Ureter (tissue), 1 donor: ENCODE measurements at places on chromosomes 12 and 14.

- no peak for DNase-seq
Observed at GRCh38 chr12:53971686-53972085, 1.2 kb upstream of the HOXC11 start.

- DNase-seq = no peak
Observed at GRCh38 chr14:20294636-20295035, 11.1 kb downstream of the TTC5 start.

- no peak for DNase-seq
Observed at GRCh38 chr14:88154926-88155325, 150.0 kb downstream of the GPR65 start.

DNA sequence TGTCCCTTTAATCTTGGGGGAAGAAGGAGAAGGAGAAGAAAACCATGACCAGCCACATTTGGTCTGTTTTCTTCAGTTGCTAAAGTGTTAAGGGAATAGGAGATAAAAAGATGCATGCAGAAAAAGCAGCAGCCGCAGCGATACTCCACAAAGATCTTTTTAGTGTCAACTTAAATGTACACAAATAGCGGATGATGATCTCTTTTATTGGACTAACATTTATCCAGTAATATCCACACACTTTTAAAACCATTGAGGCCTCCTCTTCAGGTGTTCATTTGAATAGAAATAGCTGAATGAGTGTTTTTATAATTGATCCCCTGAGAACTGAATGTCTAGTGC is 83.5 kb downstream of the PAPOLA start:
- no peak for DNase-seq

- no peak for DNase-seq
Observed at GRCh38 chr14:30482276-30482675, 76.7 kb upstream of the G2E3 start.

- peak; percentile 63 for DNase-seq
Observed at GRCh38 chr12:55720071-55720564, at the start of gene RDH5. RDH5 (plus strand) TSS chr12:55720393; CDS start chr12:55721185, 792 bp downstream.

DNA sequence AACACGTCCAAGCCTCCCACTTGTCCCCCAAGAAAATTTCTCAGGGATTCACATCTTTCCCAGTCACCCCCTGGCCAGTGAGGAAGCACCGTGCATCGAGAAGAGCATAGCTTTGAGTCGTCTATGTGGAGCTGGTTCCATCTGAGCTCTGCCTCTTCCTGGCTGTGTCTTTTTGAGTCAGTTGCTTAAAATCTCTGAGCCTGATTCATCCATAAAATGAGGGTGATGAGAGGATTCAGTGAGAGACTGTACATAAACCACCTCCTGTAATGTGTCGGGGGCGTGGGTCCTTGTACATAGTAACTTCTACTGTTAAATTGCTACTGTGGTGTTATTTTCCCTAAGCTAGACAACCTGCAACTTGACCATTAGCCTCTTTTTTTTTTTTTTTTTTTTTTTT is 13.8 kb downstream of the CD9 start:
- DNase-seq = no peak

DNA sequence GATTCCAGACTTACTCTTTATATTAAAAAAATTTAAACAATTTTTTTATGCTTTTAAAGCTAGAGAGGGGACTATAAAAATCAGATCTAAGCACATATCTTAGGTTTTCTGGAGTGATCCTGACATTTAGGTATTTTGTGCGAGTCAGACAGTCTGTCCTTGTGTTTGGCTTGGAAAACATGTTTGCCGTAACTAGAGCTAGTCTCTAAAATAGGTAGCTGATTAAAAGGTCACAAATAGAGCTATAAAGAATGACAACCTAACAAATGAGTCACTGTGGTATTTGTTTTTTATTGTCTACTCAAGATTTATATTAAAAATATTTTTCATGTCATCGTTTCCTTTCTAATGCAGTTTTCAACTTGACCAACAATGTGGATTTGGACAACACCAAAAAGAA is 73.4 kb downstream of the MNAT1 start:
- no peak for DNase-seq

DNA sequence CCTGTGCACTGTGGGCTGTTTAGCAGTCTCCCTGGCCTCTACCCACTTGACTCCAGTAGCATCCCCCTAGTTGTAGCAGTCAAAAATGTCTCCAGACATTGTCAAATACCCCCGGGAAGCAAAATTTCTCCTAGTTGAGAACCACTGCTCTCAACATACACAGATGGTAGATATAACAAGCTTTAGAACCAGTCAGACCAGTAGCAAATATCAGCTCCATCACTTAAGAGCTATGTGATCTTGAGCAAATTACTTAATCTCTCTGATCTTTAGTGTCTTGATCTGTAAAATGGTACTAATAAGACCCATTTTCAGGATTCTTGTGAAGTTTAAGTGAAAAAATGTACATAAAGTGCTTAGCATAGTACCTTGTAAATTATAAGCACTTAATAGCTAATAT is 96.2 kb downstream of the DUSP6 start:
- DNase-seq = no peak

GRCh38 chr12:55933169-55933798 is 2.3 kb downstream of the DGKA start:
- peak; percentile 79 for DNase-seq

- no peak for DNase-seq
Observed at GRCh38 chr14:39580696-39581095, 148.5 kb upstream of the FBXO33 start.

- DNase-seq = no peak
Observed at GRCh38 chr14:30551460-30551859, 7.5 kb upstream of the G2E3 start.

- no peak for DNase-seq
Observed at GRCh38 chr12:55742719-55743405, at the start of gene GDF11. GDF11 (plus strand) TSS chr12:55743122; CDS start chr12:55743317, 195 bp downstream.

GRCh38 chr12:58296863-58297262 is 355.5 kb downstream of the ATP23 start:
- no peak for DNase-seq

DNA sequence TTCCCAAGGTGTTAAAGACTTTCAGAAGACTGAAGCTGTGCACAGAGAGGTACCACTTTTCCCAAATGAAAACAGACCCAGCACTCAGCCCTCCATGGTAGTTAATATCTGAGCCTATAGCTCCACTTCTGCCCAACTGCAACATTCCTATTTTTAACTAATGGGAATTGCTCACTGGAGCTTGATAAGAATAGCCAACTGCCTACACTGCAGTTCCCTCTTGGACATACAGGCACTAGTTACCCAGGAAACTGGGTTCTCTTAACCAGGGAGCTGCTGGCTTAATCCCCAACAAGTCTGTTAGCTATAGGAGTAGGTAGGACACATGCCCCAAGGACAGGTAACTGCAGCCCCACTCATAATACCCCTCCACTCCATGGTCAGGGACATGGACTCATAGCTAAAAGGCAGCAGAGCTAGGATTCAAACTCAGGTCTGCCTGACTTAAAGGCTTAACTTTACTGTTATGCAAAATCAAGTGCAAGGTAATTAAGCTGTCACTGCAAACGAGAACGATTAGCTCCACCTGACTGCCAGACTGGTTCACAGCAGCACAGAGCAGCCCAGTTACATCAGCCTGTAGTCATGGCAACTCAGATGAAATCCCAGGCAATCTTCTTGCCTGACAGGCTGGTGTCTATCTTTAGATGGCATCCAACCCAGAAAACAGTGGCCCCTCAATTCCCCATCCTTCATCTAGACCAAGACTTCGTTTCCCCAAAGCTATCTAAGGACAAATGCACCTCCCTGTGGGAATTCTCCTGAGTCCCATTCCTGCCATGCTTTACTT is 77.1 kb upstream of the ACTN1 start:
- no peak for DNase-seq

DNA sequence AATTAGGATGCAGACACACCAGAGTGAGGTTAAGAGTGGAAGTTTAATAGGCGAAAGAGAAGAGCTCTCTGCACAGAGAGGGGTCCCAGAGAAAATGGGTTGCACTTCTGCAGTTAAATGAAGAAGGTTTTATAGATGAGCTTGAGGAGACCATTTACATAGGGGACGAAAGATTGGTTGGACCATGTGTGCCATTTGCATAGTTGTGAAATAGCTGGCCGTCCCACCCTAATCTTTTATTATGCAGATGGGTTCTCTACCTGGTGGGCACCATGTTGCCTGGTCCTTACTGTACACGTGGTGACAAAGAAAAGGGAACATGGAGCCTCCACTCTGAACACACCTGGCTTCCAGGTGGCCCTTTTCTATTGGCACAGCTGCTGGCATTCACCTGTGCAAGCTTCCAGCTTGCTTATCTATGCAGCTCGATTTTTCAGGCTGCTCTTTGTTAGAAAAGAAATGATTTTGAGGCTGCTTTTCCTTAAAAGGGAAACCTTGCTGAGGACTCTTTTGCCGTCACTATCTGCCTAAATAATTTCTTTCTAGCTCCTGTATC is 67.1 kb upstream of the SRSF5 start:
- DNase-seq = no peak

DNA sequence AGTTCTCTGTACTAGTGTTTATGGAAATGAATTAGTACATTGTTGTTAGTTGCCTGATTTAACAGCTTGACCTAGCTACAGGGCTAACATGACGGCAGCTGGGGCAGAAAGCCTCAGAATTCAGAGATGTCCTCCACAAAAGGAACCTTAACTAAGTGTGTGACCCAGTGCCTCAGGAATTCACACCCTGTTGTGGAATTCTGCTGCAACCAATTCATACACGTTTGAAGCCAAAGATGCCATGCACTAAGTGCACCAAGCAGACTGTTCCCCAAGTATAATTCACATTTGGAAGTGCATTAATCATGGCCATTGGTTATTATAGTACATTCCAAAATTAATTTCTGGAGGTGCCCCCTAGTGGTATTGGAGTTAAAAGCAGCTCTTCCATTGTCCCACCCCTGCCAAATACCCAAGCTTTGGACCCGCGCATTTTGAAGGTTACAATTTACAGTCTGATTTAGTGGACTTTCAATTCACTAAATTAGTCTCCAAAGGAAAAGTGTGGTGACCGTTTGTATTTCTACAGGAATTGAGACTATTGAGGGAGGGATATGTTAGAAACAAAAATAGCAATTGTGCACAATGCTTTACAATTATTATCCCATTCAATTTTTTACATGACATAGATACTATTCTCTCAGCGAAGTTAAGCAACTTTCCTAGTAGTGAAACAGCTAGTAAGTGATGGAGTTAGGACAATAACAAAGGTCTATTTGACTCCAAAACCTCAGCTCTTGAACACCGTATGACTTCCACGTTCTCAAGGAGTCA is 85.9 kb downstream of the PAX9 start:
- no peak for DNase-seq

DNA sequence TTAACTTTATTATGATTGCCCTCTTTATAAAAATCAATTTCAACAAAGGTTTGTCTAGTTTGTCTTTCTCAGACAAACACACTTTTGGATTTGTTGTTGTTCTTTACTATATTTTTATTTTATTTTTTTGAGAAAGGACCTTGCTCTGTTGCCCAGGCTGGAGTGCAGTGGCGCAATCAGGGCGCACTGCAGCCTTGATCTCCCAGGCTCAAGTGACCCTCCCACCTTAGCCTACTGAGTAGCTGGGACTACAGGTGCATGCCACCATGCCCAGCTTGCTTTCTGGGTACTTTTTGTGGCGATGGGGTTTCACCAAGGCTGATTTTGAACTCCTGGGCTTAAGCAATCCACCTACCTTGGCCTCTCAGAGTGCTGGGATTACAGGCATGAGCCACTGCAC is 64.4 kb upstream of the CFL2 start:
- DNase-seq = no peak

GRCh38 chr14:21537090-21537424 is 10.9 kb upstream of the SALL2 start:
- no peak for DNase-seq

- no peak for DNase-seq
Observed at GRCh38 chr14:59688224-59689170, 111.9 kb upstream of the CCDC175 start.

- no peak for DNase-seq
Observed at GRCh38 chr14:75222208-75222701, 45.8 kb upstream of the TMED10 start.

DNA sequence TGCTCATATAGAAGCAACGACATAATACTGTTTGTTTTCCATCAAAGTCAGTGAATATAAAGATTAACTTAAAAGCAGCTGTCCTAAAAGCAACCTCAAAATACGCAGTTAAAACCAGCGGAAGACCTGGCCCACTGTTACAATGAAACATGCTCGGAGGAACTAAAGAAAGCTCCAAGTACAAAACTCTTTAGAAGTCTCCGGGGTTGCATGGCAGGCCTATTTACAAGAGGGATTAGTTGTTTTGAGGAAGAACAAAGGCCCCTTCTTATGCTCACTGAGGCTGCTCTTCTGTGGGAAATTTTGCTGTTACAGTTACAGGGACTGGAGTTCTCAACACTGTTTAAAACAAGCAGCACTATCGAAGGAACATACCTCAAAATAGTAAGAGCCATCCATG is 75.9 kb upstream of the C12orf71 start:
- no peak for DNase-seq

DNA sequence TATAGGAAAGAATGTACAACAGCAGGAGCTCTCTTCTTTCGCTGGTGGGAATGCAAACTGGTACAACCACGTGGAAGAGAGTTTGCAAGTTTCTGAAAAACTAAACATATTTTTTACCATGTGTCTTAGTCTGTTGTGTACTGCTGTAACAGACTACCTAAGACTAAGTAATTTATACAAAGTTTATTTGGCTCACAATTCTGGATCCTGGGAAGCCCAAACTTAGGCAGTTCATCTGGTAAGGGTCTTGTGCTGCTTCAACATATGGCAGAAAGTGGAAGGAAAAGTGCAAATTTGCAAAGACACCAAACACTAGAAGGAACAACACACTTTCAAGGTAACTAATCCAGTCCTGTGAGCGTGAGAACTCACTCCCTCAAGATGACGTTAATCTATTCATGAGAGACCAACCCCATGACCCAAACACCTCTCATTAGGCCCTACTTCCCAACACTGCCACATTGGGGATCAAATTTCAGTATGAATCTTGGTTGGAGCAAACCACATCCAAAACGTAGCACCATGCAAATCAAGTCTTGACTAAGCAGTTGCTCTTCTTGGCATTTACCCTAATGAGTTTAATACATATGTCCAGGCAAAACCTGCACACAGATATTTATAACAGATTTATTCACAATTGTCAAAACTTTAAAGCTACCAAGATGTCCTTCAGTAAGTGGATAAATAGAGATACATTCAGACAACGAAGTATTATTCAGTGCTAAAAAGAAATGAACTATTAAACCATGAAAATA is 481.9 kb upstream of the FOXG1 start:
- no peak for DNase-seq

- no peak for DNase-seq
Observed at GRCh38 chr12:18239526-18239925, 21.8 kb upstream of the PIK3C2G start.

DNA sequence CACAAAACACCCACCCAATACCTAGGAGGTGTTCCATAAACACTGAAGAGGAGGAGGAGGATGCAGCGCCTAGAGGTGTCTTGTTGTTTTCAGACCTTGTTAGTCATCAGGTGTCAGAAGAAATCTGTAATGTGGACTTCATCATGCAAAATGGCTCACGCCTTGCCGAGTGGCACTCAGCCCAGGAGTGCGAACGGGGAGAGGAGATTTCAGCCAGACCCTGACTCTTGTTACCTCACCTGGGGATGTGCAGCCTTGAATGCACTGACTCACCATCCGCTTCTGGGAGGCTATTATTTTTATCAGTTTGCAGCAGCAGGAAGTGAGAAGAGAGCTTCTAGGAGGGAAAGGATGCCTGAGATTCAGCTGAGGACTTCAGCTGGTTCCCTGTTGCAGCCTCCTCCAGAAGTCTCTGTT is 48.2 kb upstream of the PLXNC1 start:
- no peak for DNase-seq
